ENCODE measurements at places on chromosomes 16 and 17.

DNA sequence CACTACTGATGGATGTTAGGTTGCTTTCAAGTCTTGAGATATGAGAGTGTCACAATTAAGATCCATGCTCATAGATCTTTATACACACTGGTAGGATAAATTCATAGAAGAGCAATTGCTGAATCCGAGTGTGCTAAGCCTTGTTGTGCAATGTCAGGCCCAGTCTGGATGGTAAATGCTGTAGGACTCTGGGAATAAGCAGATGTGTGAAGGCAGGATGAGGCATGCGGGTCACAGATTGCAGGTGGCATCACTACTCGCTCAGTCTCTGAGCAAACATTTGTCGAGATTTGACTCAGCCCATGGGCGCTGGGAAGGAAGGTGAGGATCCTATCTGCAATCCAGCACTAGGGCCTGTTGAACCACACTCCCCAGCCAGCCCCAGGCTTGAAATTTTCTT, 40.7 kb downstream of the TMEM186 start:
- DNase-seq: no peak

- DNase-seq: no peak
Measured at GRCh38 chr16:75864243-75864642, 138.0 kb upstream of the CPHXL start.

DNA sequence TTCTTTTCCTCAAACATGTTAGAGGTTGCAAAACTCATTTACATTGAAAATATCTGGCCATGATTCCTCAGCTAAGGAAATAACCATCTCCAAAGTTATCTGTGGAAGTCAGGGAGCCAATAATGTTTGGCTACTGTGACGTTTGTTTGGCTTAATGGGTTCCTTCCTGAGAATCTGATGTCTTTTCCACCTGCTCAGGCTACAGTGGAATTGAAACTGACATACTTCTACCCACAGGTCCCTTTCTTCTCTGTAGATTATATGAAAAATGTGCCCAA, 221.1 kb upstream of the XYLT1 start:
- DNase-seq: no peak

- no peak for DNase-seq
Measured at GRCh38 chr16:2082983-2083364, 35.2 kb downstream of the TSC2 start.

DNA sequence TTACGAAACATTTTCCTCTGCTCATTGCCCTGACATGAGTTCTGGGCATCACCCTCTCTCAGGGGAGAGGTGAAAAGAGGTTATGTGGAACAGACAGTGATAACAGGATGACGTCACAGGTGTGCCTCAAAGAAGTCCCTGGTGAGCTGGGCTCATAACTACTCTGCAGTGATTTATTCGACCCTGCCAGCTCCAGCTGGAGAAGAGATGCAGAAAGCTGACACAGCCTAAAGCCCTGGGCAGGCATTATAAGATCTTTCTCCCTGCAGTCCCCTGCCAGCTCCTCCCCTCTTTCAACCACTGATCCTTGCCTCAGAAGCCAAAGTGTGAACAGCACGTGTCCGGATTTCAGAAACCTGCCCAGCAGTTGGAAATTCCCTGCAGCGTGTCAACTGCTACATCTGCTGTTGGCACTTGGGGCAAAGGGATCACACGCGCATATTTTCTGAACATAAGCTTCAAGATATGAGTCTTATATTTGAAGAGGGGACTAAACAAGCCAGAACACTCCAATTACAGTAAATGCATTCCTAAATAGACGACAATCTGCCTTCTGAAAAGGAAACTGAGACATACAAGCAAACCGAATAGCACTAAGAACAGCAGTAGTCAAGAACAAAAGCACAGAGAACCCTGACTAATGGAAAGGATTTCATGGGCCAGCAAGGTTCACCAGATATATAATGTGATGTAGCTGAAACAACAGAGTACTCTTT, 80.5 kb downstream of the SMG6 start:
- DNase-seq: no peak

Data from DMS79 (cell line).